AG04449 (cell line): ENCODE measurements at places on chromosomes 3 and 15.

GRCh38 chr15:89227425-89227824 is 6.0 kb upstream of the RLBP1 start:
- DNase-seq, result no peak

DNA sequence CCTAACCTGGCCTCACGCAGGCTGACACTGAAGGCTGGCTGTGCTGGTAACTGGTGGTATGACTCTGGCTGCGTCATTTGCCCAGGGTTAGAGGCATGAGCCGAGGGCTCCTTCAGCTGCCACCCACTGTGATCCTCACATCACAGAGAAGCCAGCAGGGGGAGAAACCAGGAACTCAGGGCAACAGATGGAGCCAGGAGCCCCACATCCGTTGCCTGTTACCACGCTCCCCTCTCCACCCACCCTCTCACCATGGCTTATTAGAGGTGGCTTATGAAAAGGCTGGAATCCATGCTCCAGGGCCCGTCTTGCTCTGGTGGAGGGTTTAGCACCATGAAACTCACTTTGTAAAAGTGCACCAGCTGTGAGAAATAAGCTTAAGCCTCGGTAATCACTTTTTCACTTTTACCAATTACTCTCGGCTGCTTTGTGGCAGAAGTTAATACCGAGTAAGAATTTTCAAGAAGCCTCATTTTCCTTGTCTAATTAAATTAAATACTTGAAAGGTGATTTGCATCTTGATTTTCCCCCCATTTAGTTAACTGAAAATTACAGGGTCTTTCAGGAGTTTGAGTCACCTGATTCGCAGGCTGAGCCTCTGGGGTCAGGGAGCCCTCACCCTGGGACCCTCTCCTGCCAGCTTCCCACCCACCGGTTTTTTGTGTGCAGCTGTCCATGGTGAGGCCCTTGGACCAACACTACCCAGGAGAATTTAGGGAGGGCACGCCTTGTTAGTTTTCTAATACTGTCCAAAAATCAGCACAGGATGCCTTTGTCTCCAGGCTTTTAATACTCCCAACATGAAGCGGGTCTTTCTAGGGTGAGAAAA is 60.9 kb downstream of the ASB7 start:
- DNase-seq, result no peak

- DNase-seq, result no peak
These were observed 115.2 kb downstream of the PEX5L start for GRCh38 chr3:179921500-179921899.

DNA sequence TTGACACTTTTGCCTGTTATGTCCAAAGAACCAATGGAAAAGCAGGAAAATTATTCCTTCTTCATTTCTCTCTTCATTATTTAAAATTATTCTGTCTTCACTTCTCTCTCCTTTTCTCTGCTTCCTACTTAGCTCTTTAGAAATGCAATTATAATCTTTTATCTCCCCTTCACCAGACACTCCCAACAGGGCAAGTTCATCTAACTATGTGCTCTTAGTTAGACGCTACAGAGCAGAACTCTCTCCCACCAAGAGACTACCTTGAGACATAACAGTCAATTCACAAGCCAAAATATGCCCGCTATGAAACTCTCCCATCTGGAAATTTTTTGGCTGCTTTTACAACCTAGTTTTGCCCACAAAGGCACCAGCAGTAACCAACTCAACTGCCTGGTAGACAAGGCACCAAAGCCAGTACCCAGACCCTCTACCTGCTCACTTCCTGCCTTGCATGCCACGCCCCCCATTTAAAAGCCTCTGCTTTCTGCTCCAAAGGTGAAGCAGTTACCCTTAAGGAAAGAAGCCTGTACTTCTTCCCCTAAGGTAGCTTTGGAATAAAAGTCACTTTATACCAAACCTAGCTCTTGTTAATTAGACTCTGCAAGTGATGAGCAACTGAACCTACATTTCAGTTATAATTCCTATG is 28.1 kb downstream of the CCRL2 start:
- DNase-seq, result no peak

GRCh38 chr15:69697916-69698315 is 245.3 kb downstream of the RPLP1 start:
- DNase-seq, result no peak

DNA sequence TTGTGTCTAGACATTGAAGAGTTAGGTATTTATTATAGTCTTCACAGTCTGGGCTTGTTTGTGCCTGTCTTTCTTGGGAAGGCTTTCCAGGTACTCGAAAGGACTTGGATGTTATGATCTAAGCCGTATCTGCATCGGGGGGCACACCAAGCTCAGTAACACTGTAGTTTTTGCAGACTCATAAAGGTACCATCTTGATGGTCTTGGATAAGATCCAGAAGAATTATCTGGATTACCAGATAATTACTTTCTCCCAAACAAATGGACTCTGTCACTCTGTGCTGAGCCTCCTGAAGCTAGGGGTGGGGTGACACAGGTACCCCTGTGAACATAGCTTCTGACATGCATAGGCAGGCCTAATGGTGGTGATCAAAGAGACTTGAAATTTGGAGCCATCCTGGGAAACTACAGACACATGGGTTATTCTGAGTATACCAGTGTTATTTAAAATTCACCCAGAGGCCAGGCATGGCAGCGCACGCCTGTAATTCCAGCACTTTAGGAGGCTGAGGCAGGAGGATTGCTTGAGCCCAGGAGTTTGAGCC is 238.6 kb upstream of the TPM1 start:
- no peak for DNase-seq

DNA sequence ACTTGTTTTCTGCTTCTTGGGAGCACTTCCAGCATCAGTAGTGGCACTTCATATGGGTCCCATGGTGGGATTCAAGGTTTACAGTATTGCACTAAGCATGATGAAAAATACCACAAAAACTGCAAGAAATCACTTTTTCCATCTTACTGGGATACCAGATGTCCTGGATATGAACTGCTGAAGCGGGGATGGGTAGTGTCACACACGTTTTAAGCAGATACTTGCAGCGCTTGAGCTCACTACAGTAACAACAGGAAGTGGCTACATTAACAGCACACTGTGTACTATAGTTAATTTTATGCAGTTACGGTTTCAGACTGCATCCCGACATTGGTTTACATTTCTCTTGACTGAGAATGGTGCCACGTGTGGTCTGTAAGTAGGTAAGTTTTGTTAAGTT is 3.5 kb upstream of the ISG20 start:
- no peak for DNase-seq
